ENCODE measurements at places on chromosomes 2 and 18. TPM values are rescaled to one million over a fixed set of nuclear protein-coding genes. Genes with fewer than 3 reads are reported as not detected.

Gene CCDC150
- total RNA-seq, result 3.4 TPM

Gene NT5C1B
- 1.0 TPM for total RNA-seq

Gene RNU2-63P
- total RNA-seq, result 17.0 TPM

Gene GCG
- not detected for total RNA-seq

Gene TUBA4B
- not detected for total RNA-seq

Gene STAT4
- total RNA-seq, result 2.6 TPM

Gene SERPINB13
- total RNA-seq, result 0.21 TPM

Gene AP1S3
- 2.5 TPM for total RNA-seq

Gene SERPINB11
- not detected for total RNA-seq

Gene SKOR2
- not detected for total RNA-seq

Gene ALPP
- 0.51 TPM for total RNA-seq

Gene EFR3B
- 21.1 TPM for total RNA-seq

- ATAC-seq, result no peak
Observed at GRCh38 chr2:118118479-118118878, 30.2 kb downstream of the INSIG2 start.

DNA sequence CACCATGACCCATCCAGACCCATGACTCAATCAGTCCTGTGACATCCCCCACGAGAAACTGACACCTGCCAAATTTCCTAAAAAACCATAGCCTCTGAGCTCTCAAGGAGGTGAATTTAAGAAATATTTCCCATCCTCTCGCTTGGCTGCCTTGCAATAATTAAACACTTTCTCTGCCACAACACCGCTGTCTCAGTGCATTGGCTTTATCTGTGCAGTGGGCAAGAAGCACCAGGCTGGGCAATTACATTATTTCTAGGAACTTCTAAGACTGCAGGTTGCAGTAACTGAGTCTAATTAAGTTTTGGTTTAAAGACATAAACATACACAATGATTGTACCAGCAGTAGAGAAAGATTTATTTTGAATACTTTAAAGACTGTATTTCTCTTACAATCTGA, 22.0 kb upstream of the RTTN start:
- ATAC-seq, result no peak

GRCh38 chr18:77948567-77948966, 698.9 kb downstream of the GALR1 start:
- peak; percentile 53 for ATAC-seq

GRCh38 chr2:104547221-104547620, 306.7 kb upstream of the POU3F3 start:
- no peak for ATAC-seq

DNA sequence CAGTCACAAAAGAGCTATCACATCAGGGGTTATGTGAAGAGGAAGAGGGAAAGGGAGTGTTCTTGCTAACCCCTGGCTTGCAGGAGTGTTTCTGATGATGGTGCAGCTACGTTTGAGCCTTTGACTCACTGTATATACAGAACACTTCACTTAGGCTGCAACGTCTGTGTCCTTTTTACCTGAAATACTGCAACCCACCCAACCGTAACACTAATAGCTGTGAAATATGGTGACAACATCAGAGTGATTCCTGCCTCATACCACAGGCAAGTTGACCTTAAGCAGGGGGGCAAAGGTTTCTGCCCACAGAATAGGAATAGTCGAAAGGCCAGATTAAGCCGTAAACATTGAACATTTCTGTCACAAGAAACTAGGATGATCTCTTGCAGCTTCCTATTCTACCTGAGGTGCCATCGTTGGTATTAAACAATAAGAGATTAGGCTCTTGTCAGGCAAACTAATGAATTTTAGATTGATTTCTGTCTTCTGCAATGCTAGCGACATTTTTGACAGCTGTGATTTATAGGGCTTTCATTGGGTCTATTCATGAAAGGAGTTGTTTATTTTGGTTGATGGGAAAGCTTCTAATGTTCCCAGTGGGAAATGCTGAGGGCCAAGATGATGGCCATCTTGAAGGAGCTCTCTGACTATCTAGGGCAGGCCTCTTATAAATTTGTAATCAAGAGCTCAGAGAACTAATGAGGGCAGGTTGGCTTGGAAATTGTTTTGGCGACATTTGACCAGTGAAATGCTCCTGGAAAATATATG, 316.8 kb downstream of the PIK3C3 start:
- peak; percentile 81 for ATAC-seq

- peak; percentile 77 for ATAC-seq
Observed at GRCh38 chr18:57819671-57820460, 16.8 kb upstream of the ATP8B1 start.

- no peak for ATAC-seq
Observed at GRCh38 chr2:239762106-239762505, 263.0 kb downstream of the NDUFA10 start.

GRCh38 chr2:106336108-106336507, 132.1 kb downstream of the RGPD3 start:
- no peak for ATAC-seq

DNA sequence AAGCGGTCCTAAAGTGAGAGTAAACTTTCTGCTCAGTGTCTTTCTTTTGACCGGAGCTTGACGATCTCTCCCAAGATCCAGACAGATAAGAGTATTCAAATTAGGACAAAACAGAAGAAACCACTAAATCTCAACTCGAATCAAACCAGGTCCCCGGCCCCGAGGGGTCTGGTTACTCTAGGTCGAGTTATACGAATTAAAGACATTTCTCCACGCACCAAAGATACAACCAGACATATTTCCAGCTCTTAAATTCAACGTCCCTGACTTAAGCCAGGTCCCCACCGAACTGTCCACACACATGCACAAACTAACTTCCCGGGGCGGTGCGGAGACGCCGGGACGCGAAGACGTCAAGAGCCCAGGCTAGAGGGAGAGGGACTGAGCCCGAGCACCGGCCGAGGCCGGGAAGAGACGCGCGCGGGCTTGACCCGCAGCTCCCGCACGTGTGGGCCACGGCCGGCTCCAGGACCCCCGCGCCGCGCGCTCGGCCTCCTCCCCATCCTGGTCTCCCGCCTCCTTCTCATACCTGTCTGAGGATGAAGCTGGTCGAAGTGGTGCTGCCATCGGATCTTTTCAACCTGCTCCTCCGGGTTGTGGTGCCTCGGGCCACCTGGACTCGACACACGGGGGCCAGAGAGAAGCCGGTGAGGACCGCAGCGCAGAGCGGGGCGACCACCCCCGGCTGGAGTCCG, 896 bp downstream of the CACNB4 start:
- peak; percentile 60 for ATAC-seq

DNA sequence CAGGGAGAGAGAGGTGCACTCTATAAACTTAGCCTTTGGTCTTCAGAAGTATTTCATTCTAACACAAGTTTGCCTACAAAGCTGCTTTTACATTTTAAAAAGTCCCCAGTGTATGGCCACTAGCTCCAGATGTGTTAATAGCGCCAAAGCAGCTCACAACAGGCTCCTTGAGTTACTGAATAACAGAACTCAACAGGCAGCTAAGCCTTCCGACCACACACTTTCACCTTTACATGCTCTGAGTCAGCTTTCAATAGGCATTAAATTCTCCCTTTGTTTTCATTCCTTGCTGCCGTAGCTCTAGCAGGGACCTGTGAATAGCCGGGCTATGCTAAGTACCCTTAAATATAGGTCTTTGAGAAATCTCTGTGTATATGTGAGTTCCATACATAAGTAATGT, 262.8 kb upstream of the PARD3B start:
- ATAC-seq, result peak; percentile 30

GRCh38 chr2:70098032-70098431, 10.8 kb downstream of the PCBP1 start:
- ATAC-seq, result no peak

GRCh38 chr2:29370173-29370572, 255.0 kb downstream of the CLIP4 start:
- ATAC-seq, result peak; percentile 91

DNA sequence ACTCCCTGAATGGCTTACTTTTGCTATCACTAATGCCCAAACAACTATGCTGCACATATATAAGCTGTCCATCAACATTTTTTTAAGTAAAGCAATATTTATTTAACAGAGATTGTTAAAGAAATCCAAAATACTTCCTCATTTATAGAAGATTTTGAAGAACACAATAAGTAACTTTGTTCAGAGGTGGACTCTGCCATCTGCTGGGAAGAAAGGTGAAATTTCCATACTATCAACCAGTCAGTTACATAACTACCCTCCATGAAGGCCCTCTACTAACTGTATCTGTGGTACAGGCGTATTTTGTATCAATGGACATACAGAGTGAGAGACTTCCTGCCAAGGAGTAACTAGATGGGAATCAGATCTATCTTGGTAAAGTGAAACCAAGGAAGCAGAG, 106.0 kb downstream of the DTNB start:
- peak; percentile 63 for ATAC-seq

- no peak for ATAC-seq
Observed at GRCh38 chr2:193687195-193687594, 1492.5 kb upstream of the TMEFF2 start.

- no peak for ATAC-seq
Observed at GRCh38 chr18:79750980-79751571, 46.7 kb upstream of the KCNG2 start.

DNA sequence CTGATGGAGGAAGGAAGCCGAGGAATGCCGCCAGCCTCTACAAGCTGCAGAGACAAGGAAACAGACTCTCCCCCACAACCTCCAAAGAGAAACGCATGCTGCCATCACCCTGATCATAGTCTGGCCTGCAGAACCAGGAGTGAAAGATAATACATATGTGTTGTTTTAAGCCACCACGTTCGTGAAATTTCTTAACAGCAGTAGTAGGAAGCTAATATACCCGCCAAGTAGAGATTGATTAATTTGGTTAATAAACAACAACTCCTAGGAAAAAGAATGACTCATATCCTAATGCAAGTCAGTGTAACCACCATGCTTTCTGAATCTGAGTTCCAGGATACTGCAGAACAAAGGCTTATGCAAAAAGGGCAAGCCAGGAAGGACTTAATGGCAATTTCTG, 36.6 kb downstream of the LONRF2 start:
- ATAC-seq, result peak; percentile 71

DNA sequence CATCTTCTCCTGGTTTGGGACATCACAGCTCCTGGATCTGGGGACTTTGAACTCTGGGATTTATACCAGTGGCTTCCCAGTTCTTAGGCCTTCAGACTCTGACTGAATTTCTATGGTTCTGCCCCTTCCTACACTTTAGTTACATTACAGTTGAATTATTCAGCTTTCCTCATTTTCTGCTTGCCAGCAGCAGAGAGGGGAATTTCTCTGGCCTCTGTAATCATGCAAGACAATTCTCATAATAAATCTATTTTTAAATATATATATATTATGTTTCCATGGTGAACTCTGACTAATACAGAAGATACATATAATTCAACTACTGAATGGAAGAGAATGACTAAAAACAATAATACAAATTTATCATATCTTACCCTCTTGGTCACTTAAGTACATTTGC, 1478.6 kb upstream of the ACVR2A start:
- ATAC-seq, result peak; percentile 48

GRCh38 chr18:50720325-50720674, 99.5 kb downstream of the MRO start:
- no peak for ATAC-seq

DNA sequence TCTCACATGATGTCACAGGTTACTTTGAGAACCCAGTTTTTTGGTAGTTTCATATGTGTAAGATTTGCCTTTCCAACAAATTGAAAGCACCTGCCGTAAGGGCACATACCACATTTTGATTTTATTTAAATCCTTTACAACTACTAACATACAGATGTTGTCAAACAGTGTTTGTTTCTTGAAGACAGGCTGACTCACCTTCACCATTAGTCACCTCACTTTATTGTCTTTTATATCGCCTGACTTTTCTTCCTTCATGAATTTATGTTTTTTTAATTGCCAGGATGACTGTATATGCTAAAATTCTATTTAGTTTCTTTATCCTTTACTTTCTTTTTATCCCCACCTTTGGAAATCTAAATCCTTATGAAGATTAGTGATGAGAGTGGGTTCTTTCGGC, 886.7 kb downstream of the SUCLG1 start:
- no peak for ATAC-seq

GRCh38 chr2:156340804-156341451, 8.4 kb upstream of the NR4A2 start:
- no peak for ATAC-seq

- ATAC-seq, result peak; percentile 95
Observed at GRCh38 chr18:23703057-23703986, 14.1 kb downstream of the LAMA3 start.

- ATAC-seq, result no peak
Observed at GRCh38 chr2:240326886-240327285, 108.6 kb upstream of the GPC1 start.

GRCh38 chr2:12131975-12132374, 385.5 kb downstream of the LPIN1 start:
- no peak for ATAC-seq

DNA sequence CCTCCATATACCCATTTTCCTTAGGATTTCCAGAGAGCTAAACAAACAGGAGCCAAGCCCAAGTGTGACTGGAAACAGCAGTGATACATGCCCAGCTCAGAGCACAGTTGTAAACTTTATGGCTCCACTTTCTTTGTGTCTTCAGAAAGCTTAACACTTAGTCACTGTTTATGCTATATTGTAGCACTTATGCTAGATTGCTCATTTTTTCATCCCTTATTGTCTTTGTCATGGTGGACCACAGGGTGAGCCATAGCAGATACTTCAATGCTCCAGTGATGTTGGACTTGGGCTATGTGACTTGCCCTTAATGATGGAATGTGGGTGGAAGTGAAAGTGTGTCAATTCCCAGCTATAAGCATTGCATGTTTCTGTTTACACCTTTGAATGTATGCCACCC, 401.6 kb downstream of the METTL4 start:
- ATAC-seq, result no peak

DNA sequence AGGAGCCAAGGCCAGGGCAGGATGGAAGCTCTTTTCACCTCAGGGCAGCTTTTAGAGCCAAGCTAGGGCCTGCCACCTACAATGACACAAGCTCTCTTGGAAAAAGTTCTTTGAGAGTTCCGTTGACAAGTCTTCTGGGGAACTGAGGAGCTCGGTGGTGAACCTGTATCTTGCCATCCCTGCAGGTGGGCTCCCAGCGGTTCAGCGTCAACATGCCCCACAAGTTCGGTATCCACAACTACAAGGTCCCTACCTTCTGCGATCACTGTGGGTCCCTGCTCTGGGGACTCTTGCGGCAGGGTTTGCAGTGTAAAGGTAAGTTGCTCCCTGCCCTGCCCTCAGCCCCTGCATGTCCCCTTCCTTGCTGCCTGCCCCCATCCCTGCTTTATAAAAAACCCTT, 312.8 kb upstream of the EPAS1 start:
- ATAC-seq, result no peak

GRCh38 chr2:98579926-98580325, 28.4 kb downstream of the COA5 start:
- ATAC-seq, result no peak

- ATAC-seq, result peak; percentile 16
Observed at GRCh38 chr2:234770031-234770506, 181.7 kb upstream of the SH3BP4 start.

- ATAC-seq, result no peak
Observed at GRCh38 chr2:133598769-133599168, 30.5 kb upstream of the NCKAP5 start.

- ATAC-seq, result peak; percentile 78
Observed at GRCh38 chr2:40242315-40242714, 209.6 kb downstream of the SLC8A1 start.

GRCh38 chr2:119137502-119137901, 21.0 kb downstream of the C1QL2 start:
- peak; percentile 15 for ATAC-seq
